ENCODE measurements at places on chromosomes 2 and 18. TPM values are rescaled to one million over a fixed set of nuclear protein-coding genes. Genes with fewer than 3 reads are reported as not detected.

Gene DDX18
- 98.9 TPM for total RNA-seq

- no peaks in the 10 kb centered on the region for H3K36me3 ChIP-seq
- peaks cover 3% of the 10 kb centered on the region for H3K27me3 ChIP-seq
- H3K4me1 ChIP-seq, result peaks cover 2% of the 10 kb centered on the region
These were observed 571.0 kb upstream of the SALL3 start for GRCh38 chr18:78408623-78409022.

Gene MSGN1
- total RNA-seq, result 0.42 TPM

DNA sequence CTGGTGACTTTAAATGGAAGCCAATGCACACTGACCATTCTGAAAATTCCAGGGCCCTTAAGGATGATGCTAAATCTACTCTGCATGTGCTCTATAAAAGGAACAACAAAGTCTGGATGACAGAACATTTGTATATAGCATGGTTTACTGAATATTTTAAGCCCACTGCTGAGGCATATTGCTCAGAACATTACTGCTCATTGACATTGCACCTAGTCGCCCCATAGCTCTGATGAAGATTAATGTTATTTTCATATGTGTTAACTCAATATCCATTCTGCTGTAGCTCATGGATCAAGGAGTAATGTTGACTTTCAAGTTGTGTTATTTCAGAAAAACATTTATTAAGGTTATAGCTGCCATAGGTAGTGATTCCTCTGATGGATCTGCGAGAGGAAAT is 827.5 kb upstream of the CHAC2 start:
- H3K4me1 ChIP-seq, result no peaks in the 10 kb centered on the region
- DNase-seq, result no peak
- no peaks in the 10 kb centered on the region for H3K36me3 ChIP-seq
- no peak overlapping the region for H3K27ac ChIP-seq
- H3K27me3 ChIP-seq, result no peaks in the 10 kb centered on the region
- H3K4me3 ChIP-seq, result no peak overlapping the region

- no peak overlapping the region for H3K4me3 ChIP-seq
- H3K36me3 ChIP-seq, result peaks cover 86% of the 10 kb centered on the region
- no peak overlapping the region for H3K27ac ChIP-seq
- H3K4me1 ChIP-seq, result no peaks in the 10 kb centered on the region
- H3K27me3 ChIP-seq, result no peaks in the 10 kb centered on the region
These were observed 115.4 kb upstream of the CCDC195 start for GRCh38 chr2:224831530-224831929.

Gene MPP4
- total RNA-seq, result not detected

- H3K4me3 ChIP-seq, result no peak overlapping the region
- H3K27me3 ChIP-seq, result no peaks in the 10 kb centered on the region
- H3K4me1 ChIP-seq, result no peaks in the 10 kb centered on the region
These were observed 133.6 kb downstream of the FIGN start for GRCh38 chr2:163602196-163602595.

GRCh38 chr18:51603551-51603950 is 406.1 kb upstream of the MEX3C start:
- peaks cover 6% of the 10 kb centered on the region for H3K27me3 ChIP-seq
- no peak overlapping the region for H3K4me3 ChIP-seq
- no peaks in the 10 kb centered on the region for H3K36me3 ChIP-seq
- H3K4me1 ChIP-seq, result no peaks in the 10 kb centered on the region
- DNase-seq, result no peak
- H3K27ac ChIP-seq, result no peak overlapping the region

Gene AGAP1
- total RNA-seq, result not detected

DNA sequence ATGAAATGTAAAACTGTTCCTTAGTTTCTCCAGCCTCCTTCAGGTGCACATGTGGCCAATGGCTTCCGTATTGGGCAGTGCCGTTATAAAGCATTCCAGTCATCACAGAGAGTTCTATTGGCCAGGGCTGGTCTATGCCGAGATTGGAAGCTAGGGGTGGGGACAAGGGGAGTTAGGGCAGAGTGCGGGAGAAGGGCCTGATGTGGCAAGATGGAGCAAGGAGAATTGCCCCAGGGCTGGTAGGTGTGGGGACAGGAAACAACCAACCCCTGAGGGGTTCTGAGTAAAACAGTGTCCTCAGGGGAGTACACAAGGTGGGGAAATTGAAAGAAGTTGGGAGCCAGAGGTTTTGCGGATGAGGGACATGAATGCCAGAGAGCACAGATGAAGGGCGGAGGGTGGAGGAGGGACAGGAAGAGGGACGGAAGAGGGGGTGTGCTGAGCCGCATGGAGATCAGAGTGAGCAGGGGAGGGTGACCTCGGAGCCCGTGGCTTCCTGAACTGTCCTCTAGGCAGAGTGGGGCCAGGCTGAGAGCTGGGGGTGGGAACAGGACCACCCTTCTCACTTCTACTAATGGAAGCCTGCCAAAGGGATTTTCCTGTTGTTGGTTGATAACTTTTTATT is 9.1 kb upstream of the ATP6V1C2 start:
- H3K4me3 ChIP-seq, result no peak overlapping the region
- peaks cover 5% of the 10 kb centered on the region for H3K4me1 ChIP-seq
- H3K36me3 ChIP-seq, result no peaks in the 10 kb centered on the region
- peaks cover 25% of the 10 kb centered on the region for H3K27me3 ChIP-seq
- no peak for DNase-seq

Gene SRD5A2
- not detected for total RNA-seq

DNA sequence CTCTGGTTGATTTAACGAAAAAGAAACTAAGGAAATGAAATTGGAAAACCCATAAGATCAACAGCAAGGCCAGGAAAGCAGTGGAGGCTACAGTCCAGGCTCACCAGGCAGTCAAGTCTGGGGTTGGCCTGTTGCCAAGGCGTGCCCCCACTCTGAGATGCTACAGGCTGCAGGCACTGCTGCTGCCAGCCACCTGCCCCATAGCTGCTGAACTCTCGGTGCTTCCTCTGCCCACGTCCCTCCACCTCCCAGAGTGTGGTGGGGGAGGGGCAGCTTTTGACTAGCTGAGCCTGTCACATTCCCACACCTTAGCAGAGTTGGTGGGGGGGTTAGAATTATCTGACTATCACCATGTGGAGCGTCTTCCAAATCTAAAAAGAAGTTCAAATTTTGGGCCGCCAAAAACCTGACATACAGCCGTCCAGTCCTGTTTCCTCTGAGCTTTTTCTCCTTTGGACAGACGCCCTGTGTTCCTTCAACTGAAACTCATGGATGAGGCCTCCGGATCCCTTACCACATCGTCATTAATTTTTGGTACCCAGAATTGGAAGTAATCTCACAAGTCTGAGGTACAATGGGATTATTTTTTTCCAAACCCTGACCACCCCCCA is 3.9 kb upstream of the SH3RF3 start:
- H3K4me3 ChIP-seq, result no peak overlapping the region
- H3K4me1 ChIP-seq, result peaks cover 11% of the 10 kb centered on the region
- H3K36me3 ChIP-seq, result no peaks in the 10 kb centered on the region
- H3K27me3 ChIP-seq, result peaks cover 22% of the 10 kb centered on the region

- H3K27me3 ChIP-seq, result no peaks in the 10 kb centered on the region
- H3K27ac ChIP-seq, result no peak overlapping the region
- H3K4me1 ChIP-seq, result no peaks in the 10 kb centered on the region
These were observed 145.3 kb downstream of the SPAG16 start for GRCh38 chr2:213429516-213429915.

Gene SLC23A3
- total RNA-seq, result 4.9 TPM

GRCh38 chr2:104851291-104852089 is 2.4 kb upstream of the POU3F3 start:
- H3K27ac ChIP-seq, result no peak overlapping the region
- peaks cover 31% of the 10 kb centered on the region for H3K4me1 ChIP-seq
- peaks cover 1% of the 10 kb centered on the region for H3K36me3 ChIP-seq
- peaks cover 73% of the 10 kb centered on the region for H3K27me3 ChIP-seq
- no peak for DNase-seq

GRCh38 chr2:206127656-206128055 is 31.6 kb downstream of the NDUFS1 start:
- no peaks in the 10 kb centered on the region for H3K4me1 ChIP-seq
- H3K27ac ChIP-seq, result no peak overlapping the region
- peaks cover 52% of the 10 kb centered on the region for H3K36me3 ChIP-seq
- DNase-seq, result no peak
- no peak overlapping the region for H3K4me3 ChIP-seq

DNA sequence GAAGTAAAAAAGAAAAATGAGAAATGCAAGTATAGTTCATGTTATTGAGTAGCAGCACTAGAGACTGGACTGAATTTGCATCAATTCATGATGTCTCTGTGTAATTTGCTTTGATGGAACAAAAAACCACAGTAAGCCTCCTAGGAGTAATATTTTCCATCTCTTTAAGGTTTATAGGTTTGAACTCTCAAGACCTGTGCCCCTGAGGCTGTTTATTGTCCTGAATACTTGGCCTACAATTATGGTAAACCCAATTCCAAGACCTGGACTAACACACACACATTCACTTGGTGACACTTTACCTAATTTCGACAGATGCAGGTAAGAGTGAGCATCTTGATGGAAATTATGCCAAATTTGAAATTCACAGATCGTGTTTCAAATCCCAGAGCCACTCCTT is 71.8 kb upstream of the ZNF521 start:
- H3K4me1 ChIP-seq, result no peaks in the 10 kb centered on the region
- H3K27ac ChIP-seq, result no peak overlapping the region
- H3K36me3 ChIP-seq, result no peaks in the 10 kb centered on the region
- H3K27me3 ChIP-seq, result peaks cover 4% of the 10 kb centered on the region
- no peak for DNase-seq

GRCh38 chr2:43193652-43194120 is 32.7 kb downstream of the ZFP36L2 start:
- peak overlapping the region; percentile 79 for H3K27ac ChIP-seq
- DNase-seq, result no peak
- no peaks in the 10 kb centered on the region for H3K27me3 ChIP-seq
- H3K4me1 ChIP-seq, result peaks cover 44% of the 10 kb centered on the region

DNA sequence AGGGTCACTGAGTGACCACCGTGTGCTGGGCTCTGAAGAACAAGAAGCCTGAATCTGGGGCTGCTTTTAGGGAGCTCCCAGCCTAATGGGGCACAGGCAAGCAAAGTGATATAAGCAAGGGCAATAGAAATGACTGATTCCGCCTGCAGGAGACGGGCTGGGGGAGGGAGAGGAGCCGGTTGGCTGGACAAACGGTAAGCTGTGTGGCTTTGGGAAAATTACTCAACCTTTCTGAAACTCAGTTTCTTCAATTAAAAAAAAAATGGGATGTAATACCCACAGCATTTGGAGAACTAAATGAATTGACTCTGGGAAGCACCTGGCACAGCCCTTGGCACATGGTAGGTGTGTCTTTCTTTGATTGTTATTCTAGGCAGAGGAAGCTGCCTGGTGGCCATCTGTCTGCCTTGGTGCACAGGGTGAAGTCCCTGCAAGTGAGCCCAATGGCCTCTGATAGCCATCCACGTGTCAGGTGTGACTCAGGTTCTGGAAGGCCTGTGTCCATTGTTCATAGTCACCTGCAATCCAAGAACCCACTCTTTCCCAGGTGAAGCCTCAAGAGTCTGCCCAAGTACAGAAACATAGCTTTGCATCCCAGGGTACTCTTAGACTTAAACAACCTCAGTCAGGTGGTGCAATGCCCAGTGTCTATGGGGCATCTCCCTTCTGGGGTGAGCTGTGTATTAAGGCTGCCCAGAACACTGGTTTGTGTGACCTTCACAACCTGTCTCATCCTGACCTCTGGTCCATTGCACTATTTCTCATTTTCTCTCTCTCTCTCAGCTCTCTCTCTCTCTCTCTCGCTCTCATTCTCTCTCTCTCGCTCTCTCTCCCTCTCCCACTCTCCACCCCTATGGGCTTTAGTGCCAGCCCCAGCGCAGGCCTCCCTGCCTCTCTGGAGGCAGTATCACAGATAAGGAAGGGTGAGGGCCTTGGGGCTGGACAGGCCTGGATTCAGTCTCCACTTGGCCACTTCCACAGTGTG is 30.0 kb upstream of the NTSR2 start:
- H3K27me3 ChIP-seq, result no peaks in the 10 kb centered on the region
- no peak for DNase-seq
- no peaks in the 10 kb centered on the region for H3K36me3 ChIP-seq
- H3K27ac ChIP-seq, result no peak overlapping the region
- H3K4me1 ChIP-seq, result no peaks in the 10 kb centered on the region

DNA sequence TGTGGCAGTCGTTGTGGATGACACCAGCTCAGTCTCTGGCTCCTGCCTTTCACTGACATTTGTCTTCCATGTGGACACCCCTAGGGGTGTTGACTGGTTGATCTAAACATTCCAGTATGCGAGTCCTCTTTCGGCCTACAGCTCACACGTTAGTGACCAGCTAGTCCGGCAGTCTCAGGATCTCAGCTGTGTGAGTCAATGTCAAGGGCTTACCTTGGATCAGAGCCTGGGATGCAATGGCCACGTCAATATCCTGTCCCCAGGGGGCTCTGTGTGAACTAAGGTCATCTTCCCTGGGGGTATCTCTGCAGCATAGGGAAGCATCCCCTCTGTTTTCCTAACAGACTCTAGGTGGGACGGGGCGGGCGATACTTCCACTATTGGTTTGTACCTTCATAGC is 35.1 kb upstream of the YWHAQ start:
- no peaks in the 10 kb centered on the region for H3K27me3 ChIP-seq
- H3K36me3 ChIP-seq, result no peaks in the 10 kb centered on the region
- no peaks in the 10 kb centered on the region for H3K4me1 ChIP-seq
- DNase-seq, result no peak

DNA sequence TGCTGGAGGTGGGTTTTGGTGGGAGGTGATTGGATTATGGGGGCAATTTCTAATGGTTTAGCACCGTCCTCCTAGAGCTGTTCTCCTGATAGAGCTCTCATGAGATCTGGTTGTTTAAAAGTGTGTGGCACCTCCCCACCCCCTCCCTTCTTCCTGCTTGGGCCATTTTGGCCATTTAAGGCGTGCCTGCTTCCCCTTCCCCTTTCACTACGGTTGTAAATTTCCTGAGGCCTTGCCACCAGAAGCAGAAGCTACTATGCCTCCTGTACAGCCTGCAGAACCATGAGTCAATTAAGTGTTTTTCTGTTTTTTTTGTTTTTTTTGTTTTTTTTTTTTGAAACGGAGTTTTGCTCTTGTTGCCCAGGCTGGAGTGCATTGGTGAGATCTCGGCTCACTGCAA is 335.7 kb upstream of the HS6ST1 start:
- H3K4me3 ChIP-seq, result peak overlapping the region; percentile 12
- no peaks in the 10 kb centered on the region for H3K27me3 ChIP-seq
- DNase-seq, result no peak
- H3K36me3 ChIP-seq, result peaks cover 4% of the 10 kb centered on the region
- peak overlapping the region; percentile 54 for H3K27ac ChIP-seq
- peaks cover 22% of the 10 kb centered on the region for H3K4me1 ChIP-seq

Gene GATA6
- total RNA-seq, result not detected

Gene TRMT61B
- total RNA-seq, result 18.0 TPM

Gene ALPP
- not detected for total RNA-seq

DNA sequence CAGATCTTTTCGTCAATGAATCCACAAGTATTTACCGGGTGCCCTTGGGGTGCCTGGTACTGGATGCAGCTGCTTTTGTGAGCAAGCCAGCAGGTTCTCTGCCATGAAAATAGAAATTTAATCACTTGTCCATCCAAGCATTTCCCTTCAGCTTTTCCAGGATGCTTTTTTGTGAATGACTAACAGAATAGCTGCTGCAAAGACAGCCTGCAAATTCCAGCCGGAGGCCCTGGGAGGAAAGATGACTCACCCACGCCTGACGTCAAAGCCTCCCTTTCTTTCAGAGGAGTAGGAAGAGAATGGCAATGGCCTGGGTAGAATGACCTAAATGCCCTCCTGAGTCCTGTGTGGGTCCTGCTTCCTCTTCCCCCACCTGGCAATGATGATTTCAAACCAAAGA is 111.9 kb downstream of the AP1S3 start:
- H3K27ac ChIP-seq, result no peak overlapping the region
- no peaks in the 10 kb centered on the region for H3K36me3 ChIP-seq
- no peaks in the 10 kb centered on the region for H3K27me3 ChIP-seq
- H3K4me1 ChIP-seq, result no peaks in the 10 kb centered on the region
- no peak for DNase-seq

Gene WDR7
- total RNA-seq, result 33.4 TPM

Gene SIGLEC15
- not detected for total RNA-seq

Gene C1GALT1C1L
- total RNA-seq, result not detected
